ENCODE measurements at places on chromosomes 5 and 9.

DNA sequence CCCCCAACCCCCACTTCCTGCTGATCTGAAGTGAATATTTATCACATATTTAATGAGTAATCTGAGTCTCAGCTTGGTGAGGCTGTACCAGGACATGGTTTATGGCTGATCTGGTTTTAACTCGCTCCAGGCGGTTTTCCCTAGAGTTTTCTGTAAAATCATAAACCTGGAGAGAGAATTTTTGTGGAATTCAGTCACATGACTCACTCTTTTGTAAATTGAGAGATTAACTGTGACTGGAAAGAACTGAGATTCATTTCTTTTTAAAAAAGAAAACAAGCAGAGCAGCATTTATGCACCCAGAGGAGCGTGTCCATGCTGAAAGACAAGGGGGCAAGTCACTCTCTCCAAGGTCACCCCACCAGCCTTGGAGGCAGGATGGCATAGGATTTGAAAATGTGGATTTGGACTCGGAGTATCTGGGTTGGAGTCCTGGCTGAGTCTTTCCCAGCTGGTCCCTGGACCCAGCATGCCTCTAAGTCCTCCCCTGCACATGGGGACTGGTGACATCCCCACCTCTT lies 81.8 kb downstream of the ZNF618 start:
- no peak for DNase-seq

DNA sequence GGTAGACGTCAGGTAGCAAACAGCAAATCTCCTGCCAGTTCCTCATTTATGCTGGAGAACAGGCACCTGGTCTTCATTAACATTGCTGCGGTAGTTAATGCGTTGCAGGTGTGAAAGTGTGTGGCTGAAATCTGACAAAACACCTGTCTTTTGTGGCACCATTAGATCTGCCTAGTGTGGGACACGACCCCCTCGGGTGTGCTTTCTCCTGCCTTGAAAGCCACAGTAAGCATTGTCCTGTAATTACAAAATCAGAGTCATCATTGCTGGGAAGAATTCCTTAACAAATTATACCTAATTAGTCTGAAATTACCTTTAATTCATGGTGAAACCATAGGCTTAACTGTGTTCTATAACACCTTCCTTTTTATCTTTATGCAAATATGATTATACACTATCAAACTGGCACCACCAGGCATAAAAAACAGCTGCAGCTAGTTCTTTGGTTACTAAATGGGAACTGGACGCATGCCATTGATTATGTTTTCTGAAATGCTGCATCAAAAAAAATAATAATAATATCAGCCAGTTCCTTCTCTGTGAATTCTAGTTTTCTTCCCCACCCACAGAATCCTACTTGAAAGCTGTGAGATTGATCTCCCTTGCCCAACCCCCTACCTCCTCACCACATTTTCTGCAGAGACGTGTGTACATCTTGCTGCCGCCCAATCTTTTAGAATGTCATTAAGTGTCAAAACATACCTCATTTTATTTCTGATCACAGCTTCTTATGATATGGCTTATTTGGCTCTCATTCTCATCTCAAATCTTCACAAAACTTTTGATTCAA lies 374.0 kb downstream of the NFIB start:
- no peak for DNase-seq

DNA sequence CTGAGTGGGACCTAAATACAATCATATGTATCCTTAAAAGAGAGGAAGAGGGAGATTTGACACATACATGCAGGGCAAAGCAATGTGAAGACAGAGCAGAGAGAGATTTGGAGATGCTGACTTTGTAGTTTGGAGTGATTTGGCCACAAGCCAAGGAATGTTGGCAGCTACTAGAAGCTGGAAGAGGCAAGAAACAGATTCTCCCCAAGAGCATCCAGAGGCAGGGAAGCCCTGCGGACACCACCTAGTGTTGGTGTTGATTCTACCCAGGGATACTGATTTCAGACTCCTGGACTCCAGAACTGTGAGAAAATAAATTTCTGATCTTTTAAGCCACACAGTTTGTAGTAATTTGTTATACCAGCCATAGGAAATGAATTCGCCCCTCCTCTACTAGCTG lies 64.9 kb upstream of the OSMR start:
- no peak for DNase-seq

GRCh38 chr9:76531231-76531780 lies 72.3 kb downstream of the GCNT1 start:
- no peak for DNase-seq

- peak; percentile 3 for DNase-seq
Measured at GRCh38 chr5:150129813-150130492, 25.7 kb downstream of the PDGFRB start.

DNA sequence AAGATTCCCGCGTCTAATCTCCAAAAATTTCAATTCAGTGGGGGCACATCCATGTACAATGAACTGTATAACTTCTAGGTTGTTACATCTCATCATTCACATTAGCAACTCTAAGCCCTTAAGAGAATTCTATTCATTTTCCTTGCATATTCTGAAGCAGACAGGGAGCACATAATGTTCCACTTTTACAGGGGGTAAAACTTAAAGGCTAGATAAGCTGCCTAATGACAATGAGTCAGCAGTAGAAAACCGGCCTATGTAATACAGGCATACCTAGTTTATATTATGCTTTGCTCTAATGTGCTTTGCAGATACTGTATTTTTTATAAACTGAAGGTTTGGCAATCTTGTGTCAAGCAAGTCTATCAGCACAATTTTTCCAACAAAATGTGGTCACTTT lies 40.4 kb downstream of the PTAR1 start:
- no peak for DNase-seq

DNA sequence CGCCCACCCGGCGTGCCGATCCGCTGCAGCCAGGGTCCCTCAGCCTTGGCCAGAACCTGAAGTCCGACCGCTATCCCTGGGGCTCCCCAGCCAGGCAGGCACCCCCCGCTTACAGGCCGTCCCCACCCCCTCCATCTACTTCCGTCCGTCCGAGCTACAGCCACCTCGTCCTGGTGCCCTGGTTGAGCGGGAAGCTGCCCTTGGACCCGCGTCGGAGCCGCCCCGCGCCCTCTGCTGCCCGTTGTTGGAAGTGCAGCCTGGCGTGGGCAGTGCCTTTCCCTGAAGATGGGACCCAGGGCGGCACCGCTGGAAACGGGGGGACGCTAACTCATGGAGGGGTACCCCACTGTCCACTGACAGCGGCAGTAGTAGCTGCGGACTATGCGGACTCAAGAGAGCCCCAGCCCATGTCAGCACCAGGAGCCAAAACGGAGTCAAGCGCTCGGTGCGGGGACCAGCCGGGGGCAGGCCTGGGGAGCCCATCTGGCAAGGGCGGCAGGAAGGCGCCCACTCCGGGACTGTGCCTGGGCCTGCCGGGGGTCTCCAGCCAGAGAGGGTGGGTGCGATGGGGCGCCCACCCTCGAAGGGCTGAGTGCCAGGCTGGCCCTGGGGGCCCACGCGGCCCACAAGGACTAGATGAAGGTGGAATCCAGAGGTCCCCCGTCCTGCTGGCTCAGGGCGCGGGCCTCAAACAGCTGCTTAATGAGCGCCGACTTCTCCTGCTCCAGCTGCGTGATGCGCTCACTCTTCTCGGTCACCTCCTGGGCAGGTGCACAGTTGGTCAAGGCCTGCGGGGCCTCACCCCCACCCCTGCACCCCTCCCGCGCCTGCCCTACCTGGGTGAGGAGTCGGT lies 6.1 kb downstream of the SAPCD2 start:
- DNase-seq: peak; percentile 65

GRCh38 chr9:99025616-99026270 lies 79.2 kb upstream of the TGFBR1 start:
- DNase-seq: no peak

- DNase-seq: peak; percentile 27
Measured at GRCh38 chr5:14665949-14666348, 1.4 kb downstream of the OTULIN start.

GRCh38 chr5:180910735-180911134 lies 11.8 kb downstream of the BTNL8 start:
- no peak for DNase-seq

- no peak for DNase-seq
Measured at GRCh38 chr9:30775236-30775635, 1609.2 kb upstream of the ACO1 start.

GRCh38 chr5:97797994-97798451 lies 615.0 kb upstream of the RIOK2 start:
- no peak for DNase-seq

- DNase-seq: no peak
Measured at GRCh38 chr5:16871746-16872339, 64.2 kb downstream of the MYO10 start.

- no peak for DNase-seq
Measured at GRCh38 chr5:179065703-179066102, 5.5 kb downstream of the ZNF354C start.
